Hepatocyte (in vitro differentiated cells): ENCODE measurements at places on chromosomes 7 and 10. TPM values are rescaled to one million over a fixed set of nuclear protein-coding genes. Genes with fewer than 3 reads are reported as not detected.
A peak's percentile ranks its signal among the peaks of the same experiment; 100 is the strongest.

GRCh38 chr7:75906991-75907667 is 7.8 kb upstream of the POR start:
- H3K27ac ChIP-seq: peak overlapping the region; percentile 81
- DNase-seq: peak; percentile 71

DNA sequence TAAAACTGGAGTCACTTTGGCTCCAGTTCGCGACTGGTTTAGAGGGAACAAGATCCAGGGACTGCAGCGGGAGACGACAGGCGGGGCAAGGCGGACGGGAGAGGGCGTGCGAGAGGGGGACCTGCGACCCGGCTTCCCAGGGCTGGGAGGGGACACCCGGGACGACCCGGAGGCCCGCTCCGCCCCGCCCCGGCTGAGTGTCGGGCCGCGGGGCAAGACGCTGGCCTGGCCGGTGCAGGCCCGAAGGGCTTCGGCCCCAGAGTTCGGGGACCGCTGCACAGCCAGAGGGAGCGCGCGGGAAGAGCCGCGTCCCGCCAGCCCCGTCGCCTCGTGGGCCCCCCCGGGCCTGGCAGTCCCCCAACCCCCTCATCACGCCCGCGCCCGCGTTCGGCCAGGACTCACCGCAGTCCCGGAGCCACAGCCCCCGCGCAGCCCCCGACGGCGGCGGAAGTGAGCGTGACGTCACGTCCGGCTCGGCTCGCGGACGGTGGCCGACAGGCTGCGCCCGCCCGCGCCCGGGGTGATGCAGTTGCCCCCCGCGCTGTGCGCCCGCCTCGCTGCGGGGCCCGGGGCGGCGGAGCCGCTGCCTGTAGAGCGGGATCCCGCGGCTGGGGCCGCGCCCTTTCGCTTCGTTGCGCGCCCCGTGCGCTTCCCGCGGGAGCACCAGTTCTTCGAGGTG is at the start of the genes TUBGCP2 and ZNF511:
Gene TUBGCP2 (minus strand): TSS at position 452 of the 679 bp plus-strand sequence. CDS start 5,931 bp downstream, outside the sequence.
Gene ZNF511 (plus strand): TSS at position 494 of the 679 bp plus-strand sequence. CDS start 30 bp downstream, at position 524.
- peak within 1 kb of the TSS; percentile 100 for H3K27ac ChIP-seq
- H3K27me3 ChIP-seq: no peaks in the 10 kb centered on the region
- peak within 1 kb of the TSS; percentile 100 for H3K4me3 ChIP-seq
- no peaks in the 10 kb centered on the region for H3K36me3 ChIP-seq
- H3K4me1 ChIP-seq: peaks cover 7% of the 10 kb centered on the region

GRCh38 chr7:78845155-78845554 is 608.3 kb downstream of the MAGI2 start:
- no peaks in the 10 kb centered on the region for H3K27me3 ChIP-seq
- DNase-seq: no peak
- H3K4me3 ChIP-seq: no peak overlapping the region
- no peaks in the 10 kb centered on the region for H3K4me1 ChIP-seq
- no peaks in the 10 kb centered on the region for H3K36me3 ChIP-seq

GRCh38 chr10:11901833-11902475 is 78.8 kb downstream of the PROSER2 start:
- H3K4me3 ChIP-seq: no peak overlapping the region
- peak; percentile 47 for DNase-seq
- H3K4me1 ChIP-seq: peaks cover 12% of the 10 kb centered on the region
- no peaks in the 10 kb centered on the region for H3K36me3 ChIP-seq
- H3K27me3 ChIP-seq: no peaks in the 10 kb centered on the region

GRCh38 chr10:128438417-128439063 is 312.3 kb upstream of the MKI67 start:
- DNase-seq: no peak
- no peaks in the 10 kb centered on the region for H3K36me3 ChIP-seq
- peaks cover 13% of the 10 kb centered on the region for H3K4me1 ChIP-seq
- no peak overlapping the region for H3K4me3 ChIP-seq
- H3K27me3 ChIP-seq: peaks cover 5% of the 10 kb centered on the region

OPN4 gene
- total RNA-seq: not detected in 2 replicates

HOXA2 gene
- total RNA-seq: 0.36 TPM in 1 of 2 replicates, not detected in the other

TMEM26 gene
- total RNA-seq: 2.2 and 3.3 TPM in 2 replicates

STYXL1 gene
- total RNA-seq: 64.4 and 70.1 TPM in 2 replicates

DNA sequence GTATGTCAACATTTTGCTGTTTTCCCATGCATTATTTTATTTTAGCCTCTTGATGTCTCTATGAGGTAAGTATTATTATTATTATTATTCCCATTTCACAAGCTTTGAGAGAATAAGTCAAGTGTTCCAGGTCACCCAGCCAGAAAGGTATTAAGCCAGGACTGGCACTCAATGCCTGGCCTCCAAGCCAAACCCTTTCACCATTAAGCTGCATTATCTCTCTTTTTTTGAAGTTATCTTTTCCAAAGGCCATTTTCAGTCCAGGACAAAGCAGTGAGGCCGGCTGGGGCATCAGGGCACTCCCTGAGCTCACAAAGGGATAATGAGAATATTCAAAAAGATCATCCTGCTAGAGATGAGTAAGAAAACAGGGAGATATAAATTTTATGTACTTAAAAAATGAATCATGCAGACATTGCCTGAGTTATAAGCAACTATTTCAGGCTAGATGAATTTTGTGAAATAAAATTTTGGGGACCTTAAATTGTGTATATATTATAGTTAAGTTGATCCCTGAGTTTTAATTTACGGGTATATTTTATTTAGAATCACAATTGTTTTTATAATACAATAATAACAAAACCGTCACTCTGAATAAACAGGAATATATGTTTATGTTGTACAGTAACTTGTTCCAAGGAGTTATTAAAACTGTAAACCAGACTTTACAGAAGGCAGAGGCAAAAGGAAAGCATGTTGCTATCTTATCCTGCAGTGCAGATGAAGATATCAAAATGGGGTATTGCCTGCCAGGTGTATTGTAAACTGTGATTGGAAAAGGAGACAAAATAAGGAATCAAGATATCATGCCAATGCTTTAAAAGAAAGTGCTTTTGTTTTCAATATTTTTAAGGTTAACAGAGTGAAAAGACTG is 51.3 kb upstream of the CAV2 start:
- no peak for DNase-seq
- no peak overlapping the region for H3K27ac ChIP-seq
- peaks cover 18% of the 10 kb centered on the region for H3K4me1 ChIP-seq
- H3K4me3 ChIP-seq: no peak overlapping the region
- H3K27me3 ChIP-seq: no peaks in the 10 kb centered on the region
- H3K36me3 ChIP-seq: no peaks in the 10 kb centered on the region

TWIST1 gene
- total RNA-seq: 18.7 and 23.2 TPM in 2 replicates

- H3K4me3 ChIP-seq: no peak overlapping the region
- DNase-seq: peak; percentile 4
- peaks cover 12% of the 10 kb centered on the region for H3K4me1 ChIP-seq
- H3K27ac ChIP-seq: no peak overlapping the region
- H3K27me3 ChIP-seq: no peaks in the 10 kb centered on the region
These were observed 837.8 kb upstream of the LRRN3 start for GRCh38 chr7:110253093-110253492.

SLC12A9 gene
- 15.4 and 21.3 TPM in 2 replicates for total RNA-seq

- no peaks in the 10 kb centered on the region for H3K4me1 ChIP-seq
- H3K27me3 ChIP-seq: peaks cover 3% of the 10 kb centered on the region
- peak; percentile 58 for DNase-seq
These were observed 96.0 kb downstream of the MTERF1 start for GRCh38 chr7:91784469-91784868.

CADPS2 gene
- 37.4 and 41.5 TPM in 2 replicates for total RNA-seq

- peaks cover 11% of the 10 kb centered on the region for H3K27me3 ChIP-seq
- no peak overlapping the region for H3K4me3 ChIP-seq
- H3K4me1 ChIP-seq: no peaks in the 10 kb centered on the region
- no peak for DNase-seq
These were observed 86.4 kb downstream of the CDH23 start for GRCh38 chr10:71483135-71483534.

FAM131B gene
- 1.9 and 2.5 TPM in 2 replicates for total RNA-seq

GRCh38 chr7:67764289-67764688 is 767.7 kb downstream of the TYW1 start:
- DNase-seq: peak; percentile 10
- no peaks in the 10 kb centered on the region for H3K27me3 ChIP-seq
- no peak overlapping the region for H3K27ac ChIP-seq
- no peaks in the 10 kb centered on the region for H3K36me3 ChIP-seq
- H3K4me1 ChIP-seq: no peaks in the 10 kb centered on the region

- no peak for DNase-seq
- no peaks in the 10 kb centered on the region for H3K36me3 ChIP-seq
- H3K4me1 ChIP-seq: no peaks in the 10 kb centered on the region
- H3K27ac ChIP-seq: no peak overlapping the region
- H3K4me3 ChIP-seq: no peak overlapping the region
These were observed 155.8 kb downstream of the AOAH start for GRCh38 chr7:36568452-36568849.

MYL10 gene
- total RNA-seq: 0.23 and 0.60 TPM in 2 replicates

GARS1 gene
- 151 and 163 TPM in 2 replicates for total RNA-seq

DNA sequence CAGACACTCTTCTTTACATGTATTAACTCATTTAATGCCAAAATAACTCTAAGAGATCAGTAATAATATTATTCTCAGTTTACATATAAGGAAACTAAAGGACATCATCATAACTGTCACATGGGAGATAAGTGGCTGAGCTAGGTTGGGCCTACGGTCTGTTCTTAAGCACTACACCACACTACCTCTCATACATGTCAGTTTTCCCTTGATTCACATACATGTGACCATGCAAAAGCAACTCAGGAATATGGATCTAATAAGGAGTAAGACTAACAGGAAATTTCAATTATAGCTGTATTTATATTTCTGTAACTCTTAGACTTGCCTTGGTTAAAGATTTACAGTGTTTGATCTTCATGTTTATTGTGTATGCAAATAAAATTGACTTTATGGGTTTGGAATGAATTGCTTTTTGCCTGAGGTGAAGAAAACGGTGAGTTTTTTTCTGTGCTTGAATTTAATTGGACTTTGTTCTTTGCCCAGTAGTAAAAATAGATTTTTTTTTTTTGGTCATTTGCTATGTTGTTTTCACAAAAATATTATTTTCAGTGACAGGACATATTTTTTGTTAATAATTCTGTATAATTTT is 69.7 kb downstream of the CYP51A1 start:
- H3K27me3 ChIP-seq: no peaks in the 10 kb centered on the region
- H3K27ac ChIP-seq: no peak overlapping the region
- H3K4me1 ChIP-seq: no peaks in the 10 kb centered on the region
- H3K36me3 ChIP-seq: no peaks in the 10 kb centered on the region
- no peak for DNase-seq

VGF gene
- 0.30 and 0.32 TPM in 2 replicates for total RNA-seq

DNA sequence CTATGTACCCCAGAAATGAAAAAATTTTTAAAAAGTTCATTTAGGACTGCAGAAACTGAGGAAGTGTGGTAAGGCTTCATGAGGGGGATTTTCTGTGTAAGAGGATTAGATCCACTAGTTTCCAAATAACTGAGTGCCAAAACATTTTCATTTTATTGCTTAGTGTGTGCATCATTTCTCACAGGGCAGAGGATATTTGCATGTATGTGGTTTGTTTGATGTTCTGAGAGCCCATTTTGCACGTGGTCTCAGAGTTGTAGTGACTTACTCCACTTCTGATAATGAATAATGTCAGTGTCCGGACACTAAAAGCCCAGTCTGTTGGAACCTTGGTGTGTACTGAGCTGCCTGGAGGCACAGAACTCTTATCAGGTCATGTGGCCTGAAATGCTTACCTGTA is 299.9 kb downstream of the AUTS2 start:
- DNase-seq: peak; percentile 11
- H3K27ac ChIP-seq: no peak overlapping the region
- H3K36me3 ChIP-seq: no peaks in the 10 kb centered on the region

- H3K4me3 ChIP-seq: no peak overlapping the region
- peaks cover 5% of the 10 kb centered on the region for H3K4me1 ChIP-seq
- no peaks in the 10 kb centered on the region for H3K36me3 ChIP-seq
- peak overlapping the region; percentile 31 for H3K27ac ChIP-seq
- peak; percentile 51 for DNase-seq
- H3K27me3 ChIP-seq: no peaks in the 10 kb centered on the region
These were observed 82.1 kb downstream of the SLC37A3 start for GRCh38 chr7:140316165-140316661.

- H3K36me3 ChIP-seq: no peaks in the 10 kb centered on the region
- H3K4me1 ChIP-seq: peaks cover 17% of the 10 kb centered on the region
- no peak for DNase-seq
- no peak overlapping the region for H3K4me3 ChIP-seq
These were observed 25.2 kb downstream of the NUB1 start for GRCh38 chr7:151366880-151367222.

AGBL3 gene
- 4.4 and 6.4 TPM in 2 replicates for total RNA-seq

TMEM184A gene
- 14.5 and 23.4 TPM in 2 replicates for total RNA-seq

GRCh38 chr7:47771336-47771989 is 176.8 kb downstream of the PKD1L1 start:
- H3K27me3 ChIP-seq: no peaks in the 10 kb centered on the region
- no peak overlapping the region for H3K27ac ChIP-seq
- H3K36me3 ChIP-seq: no peaks in the 10 kb centered on the region
- no peak overlapping the region for H3K4me3 ChIP-seq

DNA sequence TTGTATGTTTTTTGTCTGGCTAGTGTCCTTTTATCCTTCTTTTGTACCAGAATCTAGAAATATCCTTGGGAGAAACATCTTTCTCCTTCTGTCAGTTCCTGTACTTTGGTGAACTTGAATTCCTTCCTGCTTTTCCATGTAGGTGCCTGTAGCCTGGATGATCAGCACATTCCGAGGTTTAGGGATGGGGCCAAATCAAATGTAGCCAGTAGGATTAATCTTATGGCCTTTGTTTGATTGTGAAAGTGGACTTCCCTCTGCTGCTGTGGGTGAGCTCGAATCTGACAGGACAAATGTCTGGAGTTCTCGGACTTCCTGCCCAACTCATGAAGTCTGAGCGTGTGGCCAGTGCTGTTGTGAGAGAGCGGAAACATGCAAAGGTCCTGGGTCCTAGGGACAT is 33.2 kb upstream of the NAMPT start:
- no peaks in the 10 kb centered on the region for H3K4me1 ChIP-seq
- no peak for DNase-seq
- no peaks in the 10 kb centered on the region for H3K36me3 ChIP-seq
- no peak overlapping the region for H3K27ac ChIP-seq
- H3K4me3 ChIP-seq: no peak overlapping the region

- no peaks in the 10 kb centered on the region for H3K27me3 ChIP-seq
- DNase-seq: no peak
- H3K36me3 ChIP-seq: no peaks in the 10 kb centered on the region
- H3K27ac ChIP-seq: no peak overlapping the region
- H3K4me1 ChIP-seq: no peaks in the 10 kb centered on the region
- H3K4me3 ChIP-seq: no peak overlapping the region
These were observed 33.0 kb downstream of the RALA start for GRCh38 chr7:39656415-39656814.

ZNF775 gene
- total RNA-seq: 5.2 and 8.3 TPM in 2 replicates

CRYGN gene
- not detected in 2 replicates for total RNA-seq
